Activated T-cell treated with anti-CD3 and anti-CD28 coated beads, Interleukin-2, amount 50 U/mL, for 48 hours (primary cell): ENCODE measurements at places on chromosomes 4 and X.

GRCh38 chrX:141278306-141278705 is 36.0 kb upstream of the SPANXC start:
- DNase-seq: peak; percentile 20

DNA sequence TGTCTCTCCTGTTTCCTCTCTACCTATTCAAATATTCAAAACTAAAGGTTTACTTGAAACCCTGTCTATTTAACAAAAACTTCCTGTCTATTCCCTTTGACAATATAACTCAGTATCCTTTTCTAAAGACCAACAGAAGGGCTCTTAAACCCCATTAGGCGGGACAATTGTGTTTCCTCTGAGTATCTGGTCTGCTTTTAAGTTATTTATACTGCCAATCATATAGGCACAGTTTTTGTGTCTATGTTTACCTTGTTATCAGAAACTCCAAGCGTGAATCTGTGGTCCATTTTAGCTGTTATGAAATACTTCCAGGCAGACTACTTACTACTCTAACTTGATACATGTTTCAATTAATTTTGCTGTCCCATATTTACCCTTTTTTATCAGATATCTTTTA is 350.0 kb upstream of the CTSO start:
- DNase-seq: no peak

DNA sequence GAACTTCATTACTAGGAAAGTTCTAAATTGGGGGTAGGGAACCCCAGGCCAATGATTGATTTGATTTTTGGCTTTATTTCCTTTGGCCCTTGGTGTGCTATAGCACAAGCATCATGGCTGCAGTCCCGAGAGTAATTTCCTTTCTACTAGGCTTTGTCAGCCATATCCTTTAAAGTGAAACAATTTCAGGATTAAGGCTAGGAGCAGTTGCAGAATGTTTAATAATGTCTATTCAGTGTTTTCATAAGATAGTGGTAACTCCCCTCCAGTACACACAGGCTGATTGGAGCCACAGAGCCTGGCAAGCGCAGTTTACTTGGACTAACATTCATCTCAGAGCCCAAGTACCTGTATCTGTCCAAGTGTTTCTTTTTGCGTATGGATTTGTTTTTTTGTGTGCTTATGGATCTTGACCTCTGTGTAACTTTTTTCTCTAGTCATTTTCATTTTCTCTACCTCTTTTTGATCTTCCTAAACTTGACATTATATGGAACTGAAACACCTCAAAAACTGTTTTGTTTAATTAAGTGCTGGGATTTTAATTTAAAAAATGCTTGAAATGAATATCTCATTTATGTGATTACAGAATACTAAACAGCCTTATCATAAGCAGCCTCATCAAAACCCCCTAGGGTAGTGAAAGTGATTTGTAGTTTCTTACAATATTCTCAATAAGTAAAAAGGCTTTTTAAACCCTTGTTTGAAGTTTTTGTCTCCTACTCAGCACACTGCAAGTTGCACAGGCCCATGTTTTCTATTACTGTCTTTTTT is 7.5 kb downstream of the STIM2 start:
- no peak for DNase-seq

DNA sequence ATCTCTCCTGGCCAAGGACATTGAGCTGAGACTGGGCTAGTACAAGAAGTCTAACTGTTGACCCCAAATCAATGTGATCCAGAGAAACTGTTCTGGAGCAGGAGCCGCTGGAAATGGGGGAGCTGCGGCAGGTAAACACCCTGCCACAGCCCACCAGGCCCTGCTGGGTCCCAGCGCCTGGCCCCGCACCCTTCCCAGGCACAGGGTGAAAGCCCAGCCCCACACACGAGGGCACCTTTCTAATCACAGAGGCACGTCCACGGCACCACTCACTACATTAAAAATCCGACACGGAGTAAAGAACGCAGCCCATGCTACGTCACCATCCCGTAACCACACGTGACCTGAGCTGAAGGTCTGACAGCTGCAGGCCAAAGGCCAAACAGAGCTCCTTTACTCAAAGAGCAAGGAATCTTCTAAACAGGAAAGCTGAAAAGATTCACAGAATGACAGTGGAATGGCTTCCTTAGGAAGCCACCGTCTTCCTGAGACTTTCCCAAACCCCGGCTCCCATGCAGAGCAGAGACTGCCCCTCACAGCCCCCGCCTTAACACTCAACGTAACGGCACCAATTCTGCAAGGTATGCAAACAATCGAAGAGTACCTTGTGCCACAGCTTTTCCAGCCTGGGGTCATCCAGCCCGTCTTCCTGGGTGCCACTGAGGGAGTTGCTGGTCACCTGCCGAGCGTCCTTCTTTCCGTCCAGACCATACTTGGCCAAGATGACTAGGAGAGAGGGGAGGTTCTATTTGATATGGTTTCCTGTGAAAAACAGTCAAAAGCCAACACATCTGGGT is 12.6 kb downstream of the LRPAP1 start:
- no peak for DNase-seq

DNA sequence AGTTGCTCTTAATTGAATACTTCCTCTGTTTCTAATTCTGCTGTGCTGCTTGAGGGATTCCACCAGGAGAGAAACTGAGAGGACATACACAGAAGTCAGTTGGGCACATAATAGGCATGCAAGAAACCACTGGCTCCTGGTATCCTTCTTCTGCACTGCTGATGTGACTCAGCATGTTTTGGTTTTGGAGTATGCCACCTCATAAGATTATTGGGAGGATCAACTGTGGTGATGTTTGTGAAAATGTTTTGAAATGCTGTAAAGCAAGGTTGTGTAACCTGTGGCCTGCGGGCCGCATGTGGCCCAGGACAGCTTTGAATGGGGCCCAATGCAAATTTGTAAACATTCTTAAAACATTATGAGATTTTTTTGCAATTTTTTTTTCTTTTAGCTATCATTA is 119.6 kb downstream of the GATB start:
- DNase-seq: no peak

DNA sequence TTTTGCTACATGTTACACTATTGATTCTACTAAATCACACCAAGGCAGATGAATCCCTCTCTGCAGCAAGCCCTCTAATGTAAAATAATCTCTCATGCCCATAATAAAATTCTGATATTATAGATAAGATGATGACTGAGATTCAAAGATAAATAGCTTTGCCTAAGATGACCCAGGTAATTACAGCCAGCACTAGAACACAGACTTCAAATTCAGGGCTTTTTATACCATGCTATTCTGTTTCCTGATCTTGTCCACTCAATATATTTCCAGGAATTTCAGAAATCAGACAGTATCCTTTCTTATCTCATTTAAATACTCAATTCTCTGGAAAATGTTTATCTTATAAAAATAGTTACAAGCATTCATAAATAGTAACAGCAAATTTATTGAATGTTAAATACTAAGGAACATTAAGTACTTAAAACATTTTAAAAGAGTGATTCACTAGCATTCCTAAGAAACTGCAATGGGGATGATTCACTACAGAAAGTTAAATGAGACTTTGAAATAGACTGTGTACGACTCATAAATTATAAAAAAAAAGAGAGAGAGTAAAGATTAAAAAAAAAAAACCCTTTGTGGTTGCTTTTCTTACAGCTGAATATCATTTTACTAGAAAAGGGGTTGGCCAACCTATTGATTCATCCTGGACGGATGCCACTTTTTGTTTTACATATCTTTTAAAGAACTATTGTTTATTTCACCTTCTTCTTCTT is 45.8 kb upstream of the IL21 start:
- DNase-seq: no peak

DNA sequence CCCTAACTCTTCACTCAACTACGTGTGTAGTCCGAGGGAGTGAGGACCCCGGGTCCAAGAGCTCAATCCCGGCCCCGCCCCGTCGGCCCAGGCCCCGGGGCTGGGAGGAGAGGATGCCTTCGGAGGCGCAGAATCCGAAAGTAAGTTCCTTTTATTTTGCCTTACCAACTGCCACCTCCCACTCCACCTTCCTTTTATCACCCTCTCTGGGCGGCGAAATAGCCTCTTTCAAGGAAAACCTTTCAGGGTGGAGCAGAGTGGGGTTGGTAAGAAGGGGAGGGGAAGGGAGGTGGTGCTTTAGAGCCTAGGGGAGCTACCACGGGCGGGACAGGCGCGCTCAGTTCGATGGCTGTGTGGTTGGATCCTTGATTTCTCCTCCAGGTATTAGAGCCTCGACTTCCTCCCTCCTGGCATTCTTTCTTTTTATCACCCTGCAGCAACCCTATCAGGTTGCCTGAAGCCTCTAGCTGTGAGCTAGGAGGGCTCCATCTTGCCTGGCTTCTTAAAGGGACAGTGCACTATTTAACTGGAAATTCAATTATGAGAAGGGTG is 191.2 kb downstream of the RRAGB start:
- DNase-seq: peak; percentile 37

DNA sequence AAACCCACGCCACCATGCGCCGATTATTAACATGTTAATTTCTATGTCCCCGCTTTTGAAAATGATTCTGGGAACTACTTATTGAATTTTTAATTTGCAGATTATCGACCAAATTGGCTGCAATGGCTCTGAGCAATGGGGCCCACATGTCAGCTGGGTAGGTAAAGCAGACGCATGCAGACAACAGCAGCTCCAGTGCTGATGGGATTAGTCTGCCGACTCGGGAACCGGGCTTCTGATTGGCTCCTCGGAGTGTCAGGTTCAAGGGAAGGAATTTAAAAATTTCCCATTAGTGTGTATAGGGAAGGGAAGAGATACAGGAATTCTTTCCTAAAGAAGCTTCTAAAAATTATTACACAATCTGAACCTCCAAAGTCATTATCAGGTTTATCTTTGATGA is 77.4 kb upstream of the PPARGC1A start:
- DNase-seq: no peak

- DNase-seq: no peak
These were observed 8.0 kb downstream of the SLC9B1 start for GRCh38 chr4:103011378-103012025.

- no peak for DNase-seq
These were observed 87.5 kb upstream of the UXT start for GRCh38 chrX:47746446-47746845.

GRCh38 chrX:104255465-104255864 is 732 bp upstream of the ESX1 start:
- DNase-seq: no peak

DNA sequence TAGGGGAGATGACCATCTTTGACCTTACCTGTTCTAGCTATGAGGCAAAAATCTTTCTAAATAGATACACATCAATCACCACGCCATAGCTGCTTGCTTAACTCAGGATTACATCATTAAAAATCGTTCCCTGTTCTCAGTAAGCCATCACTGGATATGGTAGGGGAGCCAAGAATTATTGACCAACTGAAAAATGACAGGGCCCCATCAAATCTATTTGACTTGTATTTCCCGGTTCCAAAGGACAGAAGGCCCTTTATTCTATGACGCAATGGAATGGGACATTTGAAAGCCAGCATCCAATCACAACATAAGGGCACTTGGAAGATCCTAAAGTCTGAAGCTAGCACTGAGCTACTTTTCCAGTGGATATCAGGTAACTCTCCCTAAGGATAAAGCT is 75.6 kb upstream of the NOCT start:
- no peak for DNase-seq

- no peak for DNase-seq
These were observed 50.9 kb downstream of the NFKB1 start for GRCh38 chr4:102551958-102552565.

DNA sequence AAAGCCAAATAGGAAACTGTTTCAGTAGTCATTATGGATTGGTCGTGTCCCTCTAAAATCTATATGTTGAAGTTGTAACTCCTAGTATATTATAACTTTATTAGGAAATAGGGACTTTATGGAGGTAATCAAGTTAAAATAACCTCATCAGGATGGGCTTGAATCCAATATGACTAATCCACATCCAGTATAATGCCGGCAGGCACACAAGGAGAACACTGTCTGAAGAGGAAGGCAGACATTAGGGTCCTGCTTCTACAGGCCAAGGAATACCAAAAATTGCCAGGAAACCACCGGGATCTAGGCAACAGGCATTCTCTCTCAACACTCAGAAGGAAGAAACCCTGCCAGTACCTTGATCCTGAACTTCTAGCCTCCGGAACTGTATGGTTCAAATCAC is 130.3 kb downstream of the ATP10D start:
- no peak for DNase-seq

DNA sequence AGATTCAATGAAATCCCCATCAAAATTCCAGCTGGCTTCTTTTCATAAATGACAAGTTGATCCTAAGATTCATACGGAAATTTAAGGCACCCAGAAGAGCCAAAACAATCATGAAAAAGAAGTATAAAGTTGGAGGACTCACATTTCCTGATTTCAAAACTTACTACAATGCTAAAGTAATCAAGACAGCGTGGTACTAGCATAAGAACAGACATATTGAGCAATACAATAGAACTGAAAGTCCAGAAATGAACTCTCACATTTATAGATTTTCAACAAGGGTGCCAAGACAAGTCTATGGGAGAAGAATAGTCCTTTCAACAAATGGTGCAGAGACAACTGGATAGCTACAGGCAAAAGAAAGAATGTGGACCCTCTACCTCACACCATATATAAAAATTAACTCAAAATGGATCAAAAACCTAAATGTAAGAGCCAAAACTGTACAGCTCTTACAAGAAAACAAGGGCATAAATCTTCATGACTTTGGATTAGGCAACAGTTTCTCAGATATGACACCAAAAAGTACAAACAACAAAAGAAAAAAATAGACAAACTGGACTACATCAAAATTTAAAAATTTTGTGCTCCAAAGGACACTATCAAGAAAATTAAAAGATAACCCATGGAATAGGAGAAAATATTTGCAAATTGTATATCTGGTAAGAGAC is 28.5 kb downstream of the SASH3 start:
- no peak for DNase-seq

GRCh38 chr4:123419885-123420755 is 23.5 kb downstream of the SPRY1 start:
- DNase-seq: peak; percentile 39

GRCh38 chr4:159048166-159048886 is 54.6 kb upstream of the RAPGEF2 start:
- DNase-seq: no peak

DNA sequence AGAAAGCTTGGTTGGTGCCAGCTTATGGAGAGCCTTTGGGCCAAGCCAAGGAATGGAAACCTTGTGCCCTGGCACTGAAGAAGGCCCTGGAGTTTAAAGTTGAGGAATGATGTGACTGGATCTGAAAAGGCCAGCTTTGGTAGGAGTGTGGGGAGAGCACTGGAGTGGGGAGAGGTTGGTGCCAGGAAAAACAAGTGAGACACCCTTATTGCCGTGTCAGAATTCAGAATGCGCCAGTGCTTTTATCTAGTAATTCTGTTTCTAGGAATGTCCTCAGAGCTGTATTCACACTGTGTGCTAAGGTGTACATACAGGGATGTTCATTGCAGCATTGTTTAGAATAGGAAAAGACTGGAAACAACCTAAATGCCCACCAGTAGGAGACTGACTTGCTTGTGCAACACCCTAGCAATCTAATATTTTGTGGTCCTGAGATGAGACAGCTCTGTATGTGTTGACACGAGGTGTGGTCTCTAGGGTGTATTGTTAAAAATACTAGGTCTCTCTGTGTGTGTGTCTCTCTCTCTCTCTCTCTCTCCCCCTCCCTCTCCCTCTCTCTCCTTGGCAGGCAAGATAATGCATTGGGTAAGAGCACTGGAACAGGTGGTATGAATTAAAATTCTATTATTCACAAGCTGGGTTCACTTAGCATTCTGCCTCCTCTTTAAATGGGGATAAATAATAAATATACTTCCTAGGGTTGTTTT is 107.8 kb downstream of the GATB start:
- DNase-seq: no peak
